ENCODE measurements at places on chromosomes 1 and 21.

DNA sequence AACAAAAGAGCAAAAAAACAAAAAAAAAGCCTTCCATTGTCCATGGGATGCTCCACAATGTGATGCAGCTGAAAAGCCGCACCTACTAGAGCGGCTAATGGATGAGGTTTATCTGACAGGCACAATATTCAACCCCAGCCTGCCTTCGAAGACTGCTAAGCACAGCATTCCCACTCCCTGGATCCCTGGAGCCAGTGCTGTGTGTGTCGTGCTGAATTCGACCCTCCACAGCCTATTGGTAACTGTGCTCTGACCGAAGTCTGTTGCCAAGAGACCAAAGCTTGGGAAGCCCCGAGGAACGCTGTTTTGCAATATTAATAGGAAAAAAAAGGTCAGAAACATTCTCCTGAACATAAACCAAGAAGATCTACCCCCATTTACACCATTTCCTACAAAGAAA, 57.2 kb upstream of the PUM1 start:
- no peak for DNase-seq

GRCh38 chr1:29703596-29704370, 467.5 kb downstream of the PTPRU start:
- no peak for DNase-seq

DNA sequence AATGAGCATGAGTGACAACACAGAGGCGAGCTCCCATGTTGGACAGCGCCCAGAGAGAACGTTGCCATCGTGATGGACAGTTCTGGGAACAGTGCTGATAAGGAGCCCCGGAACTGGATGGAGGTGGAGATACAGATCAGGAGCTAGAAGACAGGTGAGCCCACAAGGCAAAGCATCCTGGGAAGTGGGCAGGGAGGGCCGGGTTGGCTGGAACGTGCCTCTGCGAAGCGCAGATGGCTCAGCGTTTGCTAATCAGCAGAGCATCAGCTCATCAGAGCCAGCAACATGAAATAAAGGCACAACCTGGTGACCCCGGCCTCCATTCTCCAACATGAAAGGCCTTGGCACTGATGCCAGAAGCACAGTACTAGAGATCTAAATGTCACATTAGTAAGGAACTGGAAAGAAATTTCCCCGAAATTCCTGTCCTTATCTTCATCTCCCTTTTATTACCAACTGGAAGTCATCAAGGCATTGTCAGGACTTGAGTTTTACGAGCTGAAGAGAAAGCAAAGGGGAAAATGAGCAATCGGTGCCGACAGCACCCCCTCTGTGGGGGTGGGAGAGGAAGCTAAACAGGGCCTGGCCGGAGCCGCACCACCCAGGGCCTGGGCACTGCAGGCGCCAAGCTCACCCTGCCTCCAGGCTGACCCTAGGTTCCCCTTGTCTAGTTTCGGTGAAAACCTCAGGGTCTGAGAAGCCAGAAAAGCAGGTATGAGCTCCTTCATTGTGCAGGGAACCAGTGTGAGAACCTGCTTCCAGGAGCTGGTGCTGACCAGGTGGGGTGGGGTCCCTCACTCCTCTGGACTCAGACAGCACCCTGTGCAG, 19.9 kb downstream of the ABCA4 start:
- DNase-seq = no peak

- DNase-seq = no peak
These were observed 68.5 kb downstream of the TMEM200B start for GRCh38 chr1:29055160-29055559.

DNA sequence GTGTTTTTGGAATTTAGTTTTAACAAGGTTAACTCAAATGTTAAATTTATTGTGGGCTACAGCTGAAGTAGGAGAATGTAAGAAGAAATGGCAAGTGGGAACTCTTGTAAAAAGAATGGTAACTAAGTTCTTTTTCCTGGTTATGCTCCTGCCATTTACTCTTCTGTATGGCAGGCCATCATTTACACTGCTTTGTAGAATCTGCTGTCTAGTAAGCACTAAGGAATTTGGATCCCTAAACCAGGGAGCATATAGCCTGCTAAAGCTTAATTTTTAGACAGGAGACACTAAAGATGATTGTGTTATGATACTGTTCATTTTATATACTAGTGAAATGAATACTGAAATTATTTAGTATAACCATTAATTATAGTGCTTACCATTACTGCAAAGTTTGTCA, 85.3 kb downstream of the CAMTA1 start:
- DNase-seq = no peak

GRCh38 chr1:74333244-74333643, 98.1 kb downstream of the TNNI3K start:
- DNase-seq = no peak

- no peak for DNase-seq
These were observed 21.4 kb upstream of the LBR start for GRCh38 chr1:225449261-225449660.

DNA sequence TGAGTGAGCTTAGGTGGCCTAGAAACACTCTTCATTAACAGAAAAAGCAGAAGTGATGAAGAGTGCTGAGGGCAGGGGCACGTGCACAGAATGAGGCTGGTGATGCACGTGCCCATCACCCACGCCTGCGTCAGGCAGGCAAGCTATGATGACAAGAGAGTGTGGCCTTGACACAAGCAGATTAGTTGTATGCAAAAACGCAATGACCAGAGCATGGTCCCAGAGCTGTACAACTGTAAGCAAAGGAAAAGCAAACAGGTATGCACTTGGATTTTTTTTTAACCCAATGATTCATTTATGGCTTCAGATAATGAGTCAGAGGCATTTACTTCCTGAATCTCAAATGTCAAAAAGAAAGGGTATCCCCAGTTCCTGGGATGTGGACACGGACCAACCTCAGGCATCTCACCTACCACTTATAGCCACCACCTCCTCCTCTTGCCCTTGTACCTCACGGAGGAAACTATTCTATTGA, 9.1 kb upstream of the TMEM61 start:
- DNase-seq = no peak

DNA sequence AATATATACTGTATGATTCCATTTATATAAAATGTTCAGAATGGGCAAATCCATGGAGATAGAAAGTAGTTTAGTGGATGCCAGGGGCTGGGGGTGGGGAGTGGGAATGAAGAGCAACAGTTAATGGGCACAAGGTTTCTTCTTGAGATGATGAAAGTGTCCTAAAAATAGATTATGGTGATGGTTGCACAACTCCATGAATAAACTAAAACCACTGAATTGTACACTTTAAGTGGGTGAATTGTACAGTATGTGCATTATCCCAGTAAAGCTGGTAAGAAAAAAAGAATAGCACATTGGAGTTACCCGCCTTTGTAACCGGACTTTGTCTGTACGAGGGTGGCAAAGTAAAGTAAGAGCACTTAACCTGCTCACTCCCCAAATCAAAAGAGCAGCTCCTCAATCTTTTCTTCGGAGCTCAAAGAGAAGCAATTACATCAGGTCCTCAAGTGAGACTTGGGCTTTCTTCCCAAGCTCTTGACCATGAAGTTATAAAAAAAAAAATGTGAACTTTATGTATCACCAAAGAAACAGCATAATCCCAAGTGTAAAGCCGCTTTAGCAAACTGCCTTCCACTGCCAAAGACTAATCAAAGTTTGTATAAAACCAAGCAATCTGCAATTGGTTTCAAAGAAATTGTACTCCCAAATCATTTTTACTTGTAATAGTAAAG, 32.1 kb downstream of the ALDH9A1 start:
- DNase-seq = no peak

GRCh38 chr1:115706587-115707425, 61.7 kb downstream of the CASQ2 start:
- DNase-seq = no peak

DNA sequence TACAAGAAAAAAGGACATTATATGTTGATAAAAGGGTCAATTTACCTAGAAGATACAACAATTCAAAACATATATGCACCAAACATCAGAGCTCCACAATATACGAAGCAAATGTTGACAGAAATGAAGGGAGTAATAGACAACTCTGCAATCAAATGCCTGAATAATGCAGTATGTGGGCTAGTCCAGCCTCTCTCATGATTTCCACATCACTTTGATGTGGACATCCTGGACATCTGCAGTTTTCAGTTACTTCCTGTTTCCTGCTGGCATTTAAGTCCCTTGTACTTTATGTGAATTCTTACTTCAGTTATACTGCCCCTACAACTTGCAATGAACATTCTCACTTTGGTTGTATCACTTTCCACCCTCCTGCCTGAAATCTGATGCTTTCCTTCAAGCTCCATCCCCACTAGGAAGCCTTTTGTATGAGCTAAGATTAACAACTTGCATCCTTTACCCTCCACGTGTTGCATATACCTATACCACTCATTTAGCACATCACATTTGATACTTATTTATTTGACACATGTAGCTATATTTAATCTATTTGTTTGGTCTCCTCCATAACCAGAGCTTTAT, 36.7 kb downstream of the DISC1 start:
- DNase-seq = no peak

- no peak for DNase-seq
These were observed 26.8 kb downstream of the TSHB start for GRCh38 chr1:115056395-115056798.

DNA sequence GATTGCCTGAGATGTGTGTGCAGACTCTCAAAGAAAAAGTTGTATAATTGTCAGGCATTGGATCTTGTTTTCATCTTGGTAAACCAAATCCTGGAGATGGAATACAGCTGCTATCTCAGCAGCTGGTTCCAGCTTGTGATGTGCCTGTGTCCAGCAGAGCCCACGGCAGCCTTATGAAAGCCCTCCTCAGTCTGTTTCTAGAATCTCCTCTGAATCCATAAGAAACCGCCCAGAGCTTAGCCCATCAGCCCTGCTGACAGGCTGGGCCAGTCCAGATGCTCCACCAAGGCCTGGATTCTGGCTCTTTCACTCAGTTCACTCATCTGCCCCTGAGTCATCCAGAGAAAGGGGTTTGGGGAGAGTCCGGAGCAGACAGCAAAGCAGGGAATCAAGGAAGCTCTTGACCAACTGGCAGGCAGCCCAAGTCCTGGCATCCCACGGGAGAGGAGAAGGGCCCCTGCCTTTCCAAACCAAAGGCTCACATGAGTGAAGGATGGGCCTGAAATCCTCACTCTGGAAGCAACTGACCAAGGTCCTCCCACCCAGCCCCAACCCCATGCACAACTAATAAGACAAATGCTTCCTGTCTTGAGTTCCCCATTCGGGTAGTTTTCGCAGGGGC, 45.7 kb downstream of the NAV1 start:
- no peak for DNase-seq

GRCh38 chr1:119286587-119287181, 81.9 kb upstream of the HAO2 start:
- DNase-seq = no peak

GRCh38 chr1:67735806-67736627, 51.0 kb downstream of the GADD45A start:
- peak; percentile 6 for DNase-seq

- no peak for DNase-seq
These were observed 84.6 kb upstream of the B3GALT2 start for GRCh38 chr1:193270996-193271395.
